Islet precursor cell (in vitro differentiated cells): ENCODE measurements at places on chromosomes 6 and 20.

DNA sequence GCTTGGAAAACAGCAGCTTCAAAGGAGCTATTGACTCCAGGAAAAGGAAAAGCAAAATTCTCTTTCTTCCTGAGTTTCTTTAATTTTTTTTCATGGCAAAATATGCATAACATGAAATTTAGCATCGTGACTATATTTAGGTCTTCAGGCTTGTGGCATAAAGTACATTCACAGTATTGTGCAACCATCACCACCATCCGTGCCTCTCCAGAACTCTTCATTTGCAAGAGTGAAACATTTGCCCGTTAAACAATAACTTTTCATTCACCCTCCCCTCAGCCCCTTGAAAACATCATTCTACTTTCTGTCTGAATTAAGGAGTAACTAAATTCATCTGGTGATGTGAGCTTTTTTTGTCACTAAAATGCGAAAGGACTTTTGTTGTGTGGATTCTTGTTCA is 251.7 kb downstream of the PHACTR1 start:
- DNase-seq, result no peak

DNA sequence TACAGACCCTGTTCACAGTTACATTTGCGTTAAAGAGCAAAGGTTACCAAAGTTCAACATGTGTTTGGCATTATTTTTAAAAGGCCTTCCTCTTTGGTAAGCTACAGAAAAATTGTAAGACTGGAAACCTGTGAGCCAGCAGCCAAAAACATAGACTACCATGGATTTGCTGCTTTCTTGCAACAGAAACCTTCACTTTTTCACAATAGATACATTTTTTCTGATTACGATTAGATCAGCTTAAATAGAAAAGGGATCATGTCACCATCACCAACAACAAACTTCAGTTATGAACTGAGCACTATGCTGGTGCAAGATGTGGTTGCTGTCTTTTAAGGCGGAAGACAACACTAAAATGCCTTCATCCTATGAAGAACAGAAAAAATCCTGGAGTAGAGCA is 112.3 kb upstream of the MARCKS start:
- DNase-seq, result no peak

DNA sequence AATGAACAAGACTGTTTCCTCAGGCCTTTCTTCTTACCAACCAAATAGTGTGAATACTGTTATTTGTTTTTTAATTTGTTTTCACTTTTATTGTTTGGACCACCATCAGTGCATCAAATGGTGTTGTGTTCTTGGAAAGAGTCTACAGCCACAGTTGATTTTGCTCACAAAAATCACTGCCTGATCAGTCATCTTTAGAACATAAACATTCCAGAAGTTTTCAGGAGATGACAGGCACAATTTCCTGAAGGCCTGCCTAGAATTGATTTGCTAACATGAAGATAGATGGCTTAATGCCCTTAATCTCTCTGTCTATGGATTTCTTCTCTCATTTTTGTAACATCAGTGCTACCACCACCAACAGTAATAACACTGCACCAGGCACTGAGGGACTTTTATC is 13.5 kb downstream of the IL22RA2 start:
- DNase-seq, result no peak

DNA sequence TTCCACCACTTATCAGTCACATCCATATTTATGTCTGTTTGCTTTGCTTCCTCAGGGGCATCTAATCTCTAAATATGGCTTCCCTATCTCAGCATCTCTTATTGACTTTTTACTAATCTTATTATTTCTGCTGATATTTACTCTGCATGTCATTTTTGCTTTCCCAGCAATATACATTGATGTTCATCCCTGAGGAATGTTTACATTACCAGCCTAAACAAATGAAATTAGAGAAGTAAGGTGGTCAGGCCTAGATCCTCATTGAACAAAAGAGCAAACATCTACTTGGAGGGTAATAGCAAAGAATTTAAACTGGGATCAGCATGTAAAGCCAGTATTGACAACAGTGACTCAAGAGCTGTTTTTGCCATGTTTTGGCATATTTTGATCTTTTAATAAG is 546.4 kb downstream of the MMUT start:
- no peak for DNase-seq

GRCh38 chr20:2298701-2299100 is 2.9 kb downstream of the TGM3 start:
- no peak for DNase-seq

- DNase-seq, result no peak
Measured at GRCh38 chr6:35311390-35312075, 13.9 kb downstream of the DEF6 start.
